ENCODE measurements at places on chromosomes 12 and 14.

GRCh38 chr14:33480887-33481184 is 470.0 kb downstream of the EGLN3 start:
- DNase-seq, result no peak

- peak; percentile 84 for DNase-seq
Measured at GRCh38 chr14:92651106-92651757, 97.2 kb downstream of the LGMN start.

DNA sequence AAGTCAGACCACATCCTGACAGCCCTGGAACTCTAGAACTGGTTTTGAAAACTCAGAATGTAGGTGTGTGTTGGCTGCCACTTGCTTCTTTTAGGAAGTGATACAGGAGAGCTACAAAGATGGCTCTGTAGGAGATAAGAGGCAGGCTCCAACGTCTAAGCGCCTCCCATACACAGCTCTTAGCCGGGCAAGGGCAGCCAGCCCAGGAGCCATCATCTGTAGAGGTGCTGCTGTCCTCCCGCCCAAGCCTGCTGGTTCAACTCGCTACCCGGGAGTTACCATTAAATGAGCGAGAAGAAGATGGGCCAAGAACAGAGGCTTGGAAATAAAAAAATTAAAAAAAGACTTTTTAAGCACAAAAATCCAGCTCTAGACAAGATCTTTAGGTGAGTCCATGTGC is 61.2 kb upstream of the DIO3 start:
- DNase-seq, result no peak

GRCh38 chr12:52524898-52525591 is 4.9 kb upstream of the KRT5 start:
- no peak for DNase-seq

GRCh38 chr12:19613051-19613535 is 173.8 kb downstream of the AEBP2 start:
- DNase-seq, result no peak

- DNase-seq, result peak; percentile 94
Measured at GRCh38 chr14:70907176-70907995, at the start of gene PCNX1. Gene PCNX1, plus strand, starts transcription at chr14:70907459. Its CDS starts 392 bp downstream, at chr14:70907851.

DNA sequence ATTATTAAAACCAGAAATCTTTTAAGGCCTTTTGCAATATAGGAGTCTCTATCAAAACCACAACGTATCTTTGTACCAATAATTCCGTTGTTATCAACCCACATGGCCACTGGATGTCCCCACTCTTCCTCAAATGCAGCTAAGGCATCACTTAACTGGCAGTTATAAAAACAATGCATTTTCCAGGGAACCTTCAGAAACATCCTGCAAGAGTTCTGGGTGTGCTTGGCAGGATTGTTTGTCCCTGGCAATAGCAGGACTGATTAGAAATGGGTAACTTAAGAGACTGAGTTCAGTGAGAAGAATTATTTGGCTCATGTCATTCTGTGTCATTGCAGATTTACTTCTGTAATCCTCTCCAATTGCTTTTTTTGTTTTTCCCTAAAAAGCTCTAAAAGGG is 112.0 kb downstream of the SLC15A5 start:
- DNase-seq, result no peak

- no peak for DNase-seq
Measured at GRCh38 chr14:42541535-42542001, 934.9 kb downstream of the LRFN5 start.

DNA sequence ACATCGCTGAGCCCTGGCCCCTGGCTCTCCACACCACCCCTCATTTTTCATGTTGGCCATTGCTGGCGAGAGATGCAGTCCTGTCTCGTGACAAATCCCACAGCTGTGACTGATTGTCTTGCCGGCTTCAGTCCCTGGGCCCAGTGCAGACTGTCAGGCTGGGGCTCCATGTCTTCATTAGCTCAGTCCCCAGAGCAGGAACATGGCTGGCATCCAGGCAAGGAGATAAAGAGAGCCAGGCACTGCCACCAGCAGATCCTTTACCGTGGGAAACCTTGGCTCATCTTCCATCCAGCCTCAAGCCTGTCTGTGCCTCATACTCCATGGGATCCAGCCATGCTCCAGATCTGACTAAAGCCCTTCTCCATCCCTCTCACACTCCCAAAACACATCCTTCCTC is 284.7 kb upstream of the FKBP4 start:
- no peak for DNase-seq

DNA sequence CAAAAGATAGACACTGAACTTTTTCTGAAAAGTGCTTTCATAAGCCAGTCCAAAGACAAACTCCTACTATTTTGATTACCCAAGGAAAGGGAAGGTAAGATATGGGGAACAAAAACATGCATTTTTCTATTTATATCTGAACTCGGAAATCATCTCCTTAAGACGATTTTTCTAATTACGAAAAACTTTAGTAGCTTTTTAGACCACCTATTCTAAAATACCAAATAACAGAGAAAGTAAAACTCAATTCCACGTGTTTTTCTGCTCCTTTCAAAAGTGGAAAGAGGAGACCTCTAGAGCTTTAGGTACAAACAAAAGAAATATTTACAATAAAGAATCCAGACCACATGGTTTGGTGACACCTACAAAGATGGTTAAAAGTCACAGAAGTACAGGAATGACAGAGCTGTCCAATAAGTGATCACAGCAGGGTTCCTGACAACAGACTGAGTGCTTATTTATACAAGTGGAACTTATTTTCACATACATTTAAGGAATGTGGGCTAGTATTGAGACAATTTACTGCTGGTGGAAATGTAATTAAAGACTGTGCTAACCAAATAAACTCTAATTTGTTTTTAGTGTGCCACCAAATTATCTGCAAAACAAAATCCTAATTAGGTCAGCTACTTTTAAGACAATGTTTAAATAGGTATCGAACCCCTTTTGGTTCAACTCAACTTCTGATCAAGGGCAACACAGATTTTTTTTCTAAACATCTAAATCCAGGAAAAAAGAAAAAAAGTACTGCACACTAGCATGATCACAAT is 2.4 kb downstream of the LRIG3 start:
- DNase-seq, result no peak

- no peak for DNase-seq
Measured at GRCh38 chr12:53564278-53564677, 57.0 kb upstream of the NPFF start.

GRCh38 chr12:16670456-16671050 is 64.6 kb upstream of the LMO3 start:
- DNase-seq, result no peak

DNA sequence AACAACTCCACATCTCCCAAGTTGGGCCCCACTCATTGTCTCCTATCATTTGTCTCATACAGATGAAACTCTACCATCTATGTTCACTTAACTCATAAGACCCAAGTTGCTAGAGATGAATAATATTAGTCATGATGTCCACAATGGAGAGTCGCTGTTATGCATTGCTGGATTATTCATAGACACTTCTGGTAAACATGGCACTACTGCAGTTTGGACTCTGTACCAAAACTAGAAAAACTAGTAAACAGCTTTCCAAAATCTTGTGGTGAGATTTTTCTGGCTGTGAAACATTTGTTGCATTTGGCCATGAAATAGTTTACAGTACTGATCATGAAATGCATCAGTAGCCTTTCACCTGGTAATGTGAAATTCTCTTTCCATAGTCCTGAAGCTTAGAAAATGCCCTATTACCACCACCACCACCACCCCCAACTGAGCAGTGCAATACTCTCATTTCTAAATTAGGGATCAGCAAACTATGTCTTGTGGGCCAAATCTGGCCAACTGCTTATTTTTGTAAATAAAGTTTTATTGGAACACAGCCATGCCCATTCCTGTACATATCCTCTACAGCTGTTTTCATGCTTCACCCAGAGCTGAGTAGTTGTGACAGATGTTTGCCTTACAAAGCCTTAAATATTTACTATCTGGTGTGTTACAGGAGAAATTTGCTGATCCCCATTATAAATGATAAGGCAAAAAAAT is 236.5 kb downstream of the DPF3 start:
- no peak for DNase-seq

DNA sequence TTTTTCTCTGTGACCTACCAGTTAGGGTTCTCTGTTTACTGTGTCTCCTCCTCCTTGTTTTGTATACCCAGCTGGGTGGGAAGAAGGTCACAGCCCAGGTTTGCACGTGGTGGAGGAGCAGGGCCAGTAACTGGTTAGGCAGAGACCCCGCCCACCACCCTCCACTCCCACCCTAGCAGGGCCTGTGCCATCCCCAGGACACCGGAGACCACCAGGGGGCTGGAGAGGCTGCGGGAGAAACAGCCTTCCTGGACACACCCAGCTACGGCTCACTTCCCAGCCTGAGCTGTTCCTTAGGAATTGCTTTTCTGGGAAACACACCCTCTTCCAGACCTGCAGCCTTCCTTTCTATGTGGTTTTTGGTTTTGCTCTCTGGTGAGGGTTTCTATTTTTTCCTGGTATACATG is 21.1 kb downstream of the BDKRB2 start:
- no peak for DNase-seq

DNA sequence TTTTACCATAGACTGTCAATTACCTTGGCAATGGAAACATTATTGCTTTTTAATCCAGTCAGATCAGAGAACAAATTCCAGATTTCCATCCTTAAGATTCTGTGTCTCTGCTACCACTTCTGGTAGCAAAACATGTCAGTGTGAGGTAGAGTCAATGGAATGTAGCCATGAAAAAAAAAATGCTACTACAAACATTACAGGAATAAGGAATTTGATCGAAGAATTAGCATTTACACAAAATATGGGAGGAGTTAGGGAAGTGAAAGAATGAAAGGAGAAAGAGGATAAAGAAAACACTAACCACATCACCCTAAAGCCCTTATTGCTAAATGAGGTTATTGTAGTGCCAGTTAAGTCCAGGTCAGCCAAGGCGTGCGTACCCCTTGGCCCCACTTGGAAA is 9.2 kb downstream of the MED21 start:
- no peak for DNase-seq

DNA sequence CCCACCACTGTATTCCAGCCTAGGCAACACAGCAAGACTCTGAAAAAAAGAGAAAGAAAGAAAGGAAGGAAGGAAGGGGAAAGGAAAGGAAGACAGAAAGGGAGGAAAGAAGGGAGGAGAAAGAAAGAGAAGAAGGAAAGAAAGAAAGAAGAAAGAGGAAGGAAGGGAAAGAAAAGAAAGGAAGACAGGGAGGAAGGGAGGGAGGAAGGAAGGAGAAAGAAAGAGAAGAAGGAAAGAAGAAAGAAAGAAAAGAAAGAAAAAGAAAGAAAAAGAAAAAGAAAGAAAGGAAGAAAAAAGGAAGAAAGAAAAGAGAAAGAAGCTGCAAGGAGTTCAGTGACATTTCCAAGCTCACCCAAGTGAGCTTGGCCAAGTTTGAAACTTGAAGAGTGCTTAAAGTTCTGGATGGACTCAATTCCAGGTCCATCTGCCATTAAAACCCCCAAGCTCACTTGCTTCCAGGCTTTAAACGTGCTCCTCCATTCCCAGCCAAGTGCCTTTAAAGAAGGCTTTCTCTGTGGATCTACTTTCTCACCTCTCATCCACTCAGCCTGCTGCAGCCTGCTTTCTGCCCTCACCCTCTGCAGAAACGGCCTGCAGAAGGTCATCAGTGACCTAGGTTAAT is 101.5 kb downstream of the VCPKMT start:
- DNase-seq, result no peak

DNA sequence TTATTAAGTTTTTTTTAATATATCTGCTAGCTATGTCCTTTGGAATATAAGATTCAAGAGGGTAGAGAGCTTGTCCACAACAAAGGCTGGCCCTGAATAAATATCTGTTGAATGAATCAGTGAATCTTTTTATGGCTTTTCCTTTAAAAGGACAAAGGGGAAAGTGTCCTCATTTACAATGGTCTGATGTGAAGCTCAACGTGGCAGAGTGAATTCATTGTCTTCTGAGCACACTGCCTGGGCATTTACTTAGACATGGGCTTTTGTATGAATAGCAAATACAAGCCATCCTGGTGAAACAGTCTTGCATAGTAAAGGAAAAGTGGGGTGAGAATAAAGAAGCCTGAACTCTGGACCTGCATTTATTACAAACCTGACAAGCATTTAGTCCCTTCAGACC is 201.2 kb downstream of the NELL2 start:
- no peak for DNase-seq

DNA sequence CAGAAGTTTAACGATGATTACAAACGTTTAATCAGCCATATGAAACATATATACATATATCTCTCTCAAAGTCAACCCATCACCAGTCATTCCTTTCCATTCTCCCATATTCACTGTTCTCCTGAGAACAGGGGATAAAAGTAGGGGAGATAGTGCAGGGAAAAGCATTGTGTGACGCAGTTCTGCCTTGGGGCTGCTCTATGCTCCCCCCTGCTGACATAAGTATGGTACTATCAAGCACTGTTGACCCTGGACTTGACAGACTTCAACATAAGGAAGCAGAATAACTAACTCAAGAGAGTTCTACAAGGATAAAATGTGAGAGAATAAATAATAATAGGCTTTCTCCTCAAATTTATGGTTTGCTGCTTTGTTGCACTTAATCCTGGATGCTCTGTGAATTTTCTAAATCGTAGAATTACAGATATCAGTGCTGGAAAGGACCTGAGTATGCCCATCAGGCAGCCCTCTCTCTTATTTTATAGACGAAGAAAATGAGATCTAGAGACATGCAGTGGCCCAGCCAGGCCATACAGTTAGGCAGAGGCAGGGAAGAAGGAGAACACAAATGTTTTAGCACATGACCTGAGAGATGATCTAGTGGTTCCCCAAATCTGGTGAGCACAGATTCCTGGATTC is 87.2 kb downstream of the SCN8A start:
- peak; percentile 28 for DNase-seq

DNA sequence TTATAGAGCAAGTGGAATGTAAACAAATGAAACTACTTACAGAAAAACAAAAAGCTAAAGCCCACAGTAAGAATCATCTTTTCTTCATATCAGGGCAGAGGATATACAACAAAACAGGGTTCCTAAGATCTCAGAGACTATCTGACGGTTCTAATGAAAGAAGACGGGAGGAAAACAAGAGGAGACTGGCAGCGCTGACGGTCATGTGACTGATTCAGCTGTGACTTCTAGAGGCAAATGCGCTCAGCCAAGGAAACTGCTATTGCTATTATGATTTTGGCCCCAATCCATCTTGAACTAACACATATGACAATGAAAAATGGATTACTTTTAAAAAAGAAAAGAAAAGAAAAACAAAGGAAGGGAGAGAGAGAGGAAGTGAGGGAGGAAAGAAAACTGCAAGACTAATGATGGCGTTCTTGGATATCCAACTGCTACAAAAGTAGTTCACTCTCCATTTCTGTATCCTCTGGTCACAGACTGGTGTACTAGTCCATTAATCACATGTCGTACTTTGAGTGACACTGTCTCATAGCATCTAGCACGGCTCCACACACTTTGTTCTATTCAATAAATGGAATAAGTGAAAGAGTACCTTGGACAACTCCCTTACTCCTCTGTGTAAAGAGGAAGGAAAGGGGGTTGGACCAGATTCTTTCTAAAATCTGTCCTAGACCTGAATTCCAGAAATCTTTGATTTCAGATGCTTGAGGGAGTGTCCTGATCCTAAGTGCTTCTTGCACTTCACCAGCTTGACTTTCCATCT is 119.3 kb downstream of the DAD1 start:
- no peak for DNase-seq

GRCh38 chr14:36747411-36748184 is 85.9 kb downstream of the PAX9 start:
- DNase-seq, result no peak

- DNase-seq, result no peak
Measured at GRCh38 chr12:20089077-20089476, 279.3 kb upstream of the PDE3A start.

Data from activated T-cell treated with anti-CD3 and anti-CD28 coated beads, Interleukin-2, amount 50 U/mL, for 72 hours (primary cell).